ENCODE measurements at places on chromosomes 11 and 22. TPM values are rescaled to one million over a fixed set of nuclear protein-coding genes. Genes with fewer than 3 reads are reported as not detected.

DNA sequence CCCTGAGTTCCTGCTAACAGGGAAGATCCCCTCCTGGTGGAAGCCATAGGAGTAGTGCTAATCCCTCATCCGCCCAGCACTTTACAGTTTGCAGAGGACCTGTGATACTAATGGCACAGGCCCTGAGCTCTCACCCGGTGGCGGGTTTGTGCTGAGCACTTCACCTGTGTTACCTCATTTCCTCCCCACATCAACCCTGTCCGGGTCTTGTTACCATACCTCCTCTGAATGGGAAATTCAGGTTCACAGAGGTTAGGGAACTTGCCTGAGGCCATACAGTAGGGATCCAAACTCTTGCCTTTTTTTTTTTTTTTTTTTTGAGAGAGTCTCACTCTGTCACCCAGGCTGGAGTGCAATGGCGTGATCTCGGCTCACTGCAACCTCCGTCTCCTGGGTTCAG, 25.2 kb downstream of the CAPN1 start:
- DNase-seq = no peak

GRCh38 chr22:33162196-33162595, 104.0 kb upstream of the SYN3 start:
- no peak for DNase-seq

- no peak for DNase-seq
These were observed 14.6 kb downstream of the MS4A18 start for GRCh38 chr11:60739114-60739513.

DNA sequence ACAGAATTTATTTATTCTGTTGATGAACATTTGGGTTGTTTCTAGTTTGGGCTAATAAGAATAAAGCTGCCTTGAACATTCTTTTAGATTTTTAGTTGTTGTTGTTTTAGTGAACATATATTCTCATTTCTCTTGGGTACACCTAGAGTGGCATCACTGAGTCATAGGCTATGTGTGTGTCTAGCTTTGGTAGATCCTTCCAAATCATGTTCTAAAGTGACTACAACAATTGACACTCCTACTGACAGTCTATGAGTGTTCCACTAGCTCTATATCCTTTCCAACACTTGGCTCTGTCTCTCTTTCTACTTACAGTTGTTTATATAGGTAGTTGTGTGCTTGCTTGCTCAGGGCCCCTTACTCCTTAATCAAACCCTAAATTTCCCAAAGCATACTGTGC, 346.0 kb upstream of the NCAM1 start:
- DNase-seq = no peak

GRCh38 chr11:120629407-120630080, 118.0 kb downstream of the GRIK4 start:
- DNase-seq = no peak

- no peak for DNase-seq
These were observed 66.6 kb downstream of the KCNC1 start for GRCh38 chr11:17801166-17801565.

DNA sequence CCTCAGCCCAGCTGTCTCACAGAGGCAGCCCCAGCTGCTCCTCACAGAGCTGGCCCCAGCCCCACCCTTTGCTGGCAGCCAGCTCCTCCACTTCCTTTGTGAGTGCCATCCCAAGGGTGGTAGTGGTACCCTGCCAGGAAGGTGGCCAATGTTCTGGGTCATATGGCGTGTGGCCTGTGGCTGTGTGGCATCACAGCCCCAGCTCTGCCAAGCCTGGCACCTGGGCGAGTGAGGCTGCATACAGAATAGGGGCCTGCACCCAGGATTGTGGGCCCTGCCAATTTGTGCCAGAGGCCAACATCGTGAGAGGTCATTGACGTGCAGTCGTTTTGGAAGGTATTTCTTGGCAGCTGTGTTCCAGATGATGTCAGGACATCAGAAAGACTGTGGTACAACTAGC, 10.7 kb downstream of the TUB start:
- DNase-seq = no peak

GRCh38 chr11:41281131-41281742, 178.2 kb downstream of the LRRC4C start:
- DNase-seq = no peak

- DNase-seq = peak; percentile 75
These were observed 13.6 kb upstream of the CDC42EP1 start for GRCh38 chr22:37546437-37547250.

- DNase-seq = no peak
These were observed 5.5 kb upstream of the P2RY6 start for GRCh38 chr11:73266646-73267020.

DNA sequence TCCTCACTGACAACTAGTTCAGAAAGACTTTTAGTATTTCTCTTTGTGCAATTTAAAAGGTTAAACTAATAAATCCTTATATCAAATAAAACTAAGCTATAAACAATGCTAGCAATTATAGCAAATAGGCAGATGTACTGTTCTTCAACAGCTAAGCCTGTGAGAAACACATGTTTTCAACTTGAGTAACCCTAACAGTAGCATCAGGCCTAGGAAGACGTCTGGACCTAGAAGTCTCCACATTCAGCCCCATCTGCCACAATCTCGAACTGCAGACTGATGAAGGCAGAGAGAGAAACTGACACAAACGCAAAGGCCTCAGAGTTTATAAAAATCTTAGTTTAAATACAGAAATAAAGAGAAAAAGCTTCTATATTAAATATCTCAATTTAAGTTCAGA, 2.5 kb downstream of the ST13 start:
- no peak for DNase-seq

GRCh38 chr11:15864026-15864805, 492.1 kb downstream of the SOX6 start:
- no peak for DNase-seq

DNA sequence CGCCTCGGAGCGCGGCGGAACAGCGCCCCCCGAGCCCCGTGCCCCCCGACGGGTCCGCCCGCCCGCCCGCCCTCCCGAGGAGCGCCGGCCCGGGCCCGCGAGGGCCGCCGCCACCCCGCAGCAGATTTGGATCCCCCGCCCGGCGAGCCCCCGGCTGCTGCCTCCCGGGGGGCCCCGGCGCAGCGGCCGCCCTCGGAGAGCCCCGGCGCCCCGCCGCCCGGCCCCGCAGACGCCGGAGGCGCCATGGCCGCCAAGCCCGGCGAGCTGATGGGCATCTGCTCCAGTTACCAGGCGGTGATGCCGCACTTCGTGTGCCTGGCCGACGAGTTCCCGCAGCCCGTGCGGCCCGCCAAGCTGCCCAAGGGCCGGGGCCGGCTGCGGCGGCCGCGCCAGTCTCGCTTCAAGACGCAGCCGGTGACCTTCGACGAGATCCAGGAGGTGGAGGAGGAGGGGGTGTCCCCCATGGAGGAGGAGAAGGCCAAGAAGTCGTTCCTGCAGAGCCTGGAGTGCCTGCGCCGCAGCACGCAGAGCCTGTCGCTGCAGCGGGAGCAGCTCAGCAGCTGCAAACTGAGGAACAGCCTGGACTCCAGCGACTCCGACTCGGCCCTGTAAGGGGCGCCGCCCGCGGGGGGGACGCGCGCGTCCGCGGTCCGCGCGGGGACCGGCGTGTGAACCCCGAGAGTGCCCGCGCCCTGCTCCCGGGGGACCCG, 380 bp downstream of the C11orf96 start:
- peak; percentile 32 for DNase-seq

GRCh38 chr22:44400763-44401060, 88.0 kb upstream of the SHISAL1 start:
- DNase-seq = no peak

GRCh38 chr11:128179512-128179911, 407.8 kb downstream of the ETS1 start:
- DNase-seq = no peak

- DNase-seq = no peak
These were observed 216.9 kb upstream of the ARHGAP20 start for GRCh38 chr11:110929129-110929528.

DNA sequence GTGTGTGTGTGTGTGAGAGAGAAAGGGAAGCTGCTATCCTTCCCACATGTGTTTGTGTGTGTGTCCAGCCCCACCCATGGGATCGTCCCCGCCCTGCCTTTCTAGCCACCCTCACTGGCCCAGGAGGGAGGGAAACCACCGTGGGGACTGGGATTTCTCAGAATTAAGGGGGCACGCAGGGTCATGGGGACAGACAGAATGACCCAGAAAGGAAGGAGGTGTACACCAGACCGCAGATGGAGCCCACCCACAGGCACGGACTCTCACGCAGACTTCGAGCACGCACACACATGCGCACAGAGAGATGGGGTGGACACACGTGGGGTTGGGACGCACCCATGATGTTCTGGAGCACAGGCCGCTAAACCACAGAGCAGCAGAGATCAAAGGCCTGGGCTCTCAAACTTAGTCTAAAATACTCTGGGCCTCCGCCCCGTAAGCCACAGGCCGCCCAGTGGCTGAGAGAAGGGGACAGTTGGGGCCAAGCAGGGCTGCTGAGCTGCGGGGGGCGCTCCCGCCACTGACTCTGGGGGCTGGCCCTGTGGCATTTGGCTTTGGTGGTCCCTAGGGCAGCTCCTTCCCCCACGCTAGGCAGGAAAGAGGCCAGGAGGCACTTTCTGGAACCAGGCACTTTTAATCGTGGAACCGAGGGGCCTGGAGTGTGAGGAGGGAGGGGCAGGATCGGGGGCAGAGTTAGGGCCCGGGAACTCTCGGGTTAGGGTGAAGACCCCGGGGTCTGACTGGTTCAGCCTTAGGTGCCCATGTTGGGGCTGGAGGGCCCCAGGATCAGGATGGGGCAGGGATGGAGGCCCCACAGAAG, 1.5 kb downstream of the IFITM5 start:
- peak; percentile 67 for DNase-seq

GRCh38 chr22:25039255-25039654, 86.7 kb downstream of the KIAA1671 start:
- no peak for DNase-seq

- DNase-seq = no peak
These were observed 1.3 kb downstream of the TRAF6 start for GRCh38 chr11:36508743-36509142.

DNA sequence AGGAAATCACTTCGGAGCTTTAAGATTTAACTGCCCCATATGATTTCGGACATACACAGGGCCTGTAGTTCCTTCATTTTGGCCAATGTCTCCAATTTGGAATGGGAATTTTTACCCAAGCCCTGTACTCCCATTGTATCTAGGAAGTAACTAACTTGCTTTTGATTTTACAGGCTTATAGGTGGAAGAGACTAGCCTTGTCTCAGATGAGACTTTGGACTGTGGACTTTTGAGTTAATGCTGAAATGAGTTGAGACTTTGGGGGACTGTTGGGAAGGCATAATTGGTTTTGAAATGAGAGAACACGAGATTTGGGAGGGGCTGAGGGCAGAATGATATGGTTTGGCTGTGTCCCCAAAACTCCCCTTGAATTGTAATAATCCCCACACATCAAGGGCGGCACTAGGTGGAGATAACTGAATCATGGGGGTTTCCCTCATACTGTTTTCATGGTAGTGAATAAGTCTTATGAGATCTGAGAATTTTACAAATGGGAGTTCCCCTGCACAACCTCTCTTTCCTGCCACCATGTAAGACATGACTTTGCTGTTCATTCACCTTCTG, 130.5 kb downstream of the LARGE1 start:
- no peak for DNase-seq

DNA sequence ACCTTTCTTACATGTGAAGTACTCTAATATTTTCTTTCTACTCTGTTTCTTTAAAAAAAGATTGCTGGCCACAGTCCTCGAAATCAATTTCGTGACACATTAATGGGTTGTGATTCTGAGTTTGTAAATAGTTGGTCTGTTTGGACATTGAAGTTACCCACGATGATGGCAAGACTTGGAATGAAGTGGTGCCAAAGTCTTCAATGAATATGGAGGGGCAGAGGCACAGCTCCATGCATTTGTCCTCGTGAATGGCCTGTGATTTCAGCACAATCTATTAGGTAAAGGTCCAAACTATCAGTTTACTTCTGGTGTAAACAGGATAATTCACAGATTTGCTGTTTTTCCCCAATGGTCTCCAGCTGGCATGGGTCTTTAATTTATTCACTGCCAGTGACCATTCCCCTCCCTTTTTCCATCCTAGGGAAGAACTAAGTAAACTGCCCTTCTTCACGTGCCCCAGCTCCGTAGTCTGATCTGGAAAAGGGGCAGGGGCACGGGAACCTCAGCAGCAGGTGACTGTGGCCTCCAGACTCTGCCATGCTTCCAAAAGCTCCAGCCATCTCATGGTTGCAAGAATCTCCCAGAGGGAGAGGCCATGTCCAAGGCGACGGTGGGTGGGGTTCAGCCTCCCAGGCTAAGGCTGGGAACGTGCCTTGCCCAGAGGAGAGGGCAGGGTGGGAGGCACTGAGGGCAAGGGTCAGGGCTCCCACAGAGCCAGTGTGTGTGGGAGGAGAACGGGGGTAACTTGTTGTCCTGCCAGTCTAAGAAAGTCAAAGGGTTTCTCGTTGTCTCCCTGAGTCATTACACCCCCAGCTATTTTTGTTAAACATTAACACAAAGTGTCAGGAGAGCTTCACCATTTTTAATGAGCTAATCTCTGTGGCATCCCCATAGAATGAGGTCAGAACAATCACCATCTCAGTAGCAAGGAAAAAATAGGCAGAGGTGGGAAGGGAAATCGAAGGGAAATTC, 16.9 kb upstream of the PEX26 start:
- no peak for DNase-seq

DNA sequence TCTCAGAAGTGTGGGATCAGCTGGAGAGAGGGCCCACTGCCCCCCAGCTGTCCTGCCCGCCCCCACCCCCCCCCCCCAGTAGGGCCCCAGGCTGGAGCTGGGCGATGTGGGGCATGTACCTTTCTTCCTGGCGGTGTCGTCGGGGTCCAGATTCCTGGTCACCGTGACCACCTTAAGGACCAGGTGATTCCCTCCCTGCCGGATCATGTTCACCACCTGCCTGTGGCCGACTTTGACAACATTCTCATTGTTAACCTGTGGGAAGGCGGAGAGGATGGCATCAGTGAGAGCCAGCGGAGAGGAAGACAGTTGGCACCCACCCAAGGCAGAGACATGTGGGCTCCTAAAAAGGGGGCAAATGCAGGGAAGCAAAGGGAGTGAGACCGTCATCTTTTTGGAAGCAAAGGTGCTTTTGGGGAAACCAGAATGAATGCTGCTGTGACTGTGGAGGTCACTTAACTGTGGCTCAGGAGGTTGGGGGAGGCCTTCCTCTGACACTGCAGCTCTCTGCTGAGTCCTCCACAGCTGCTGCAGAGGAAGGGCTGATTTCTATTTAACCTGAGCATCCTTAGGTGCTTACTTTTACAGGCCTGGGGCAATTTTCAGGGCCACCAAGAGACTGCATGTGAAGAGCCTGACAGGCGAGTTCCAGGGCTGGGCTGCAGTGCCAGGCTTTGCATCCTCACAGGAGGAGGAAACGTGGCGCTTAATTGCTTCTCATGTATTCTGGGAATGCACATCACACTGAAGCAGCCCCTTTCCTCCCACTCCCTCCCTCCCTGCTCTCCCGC, 104.5 kb downstream of the CTTN start:
- peak; percentile 11 for DNase-seq

Gene CUL5
- 60.1 TPM for total RNA-seq

Gene EFCAB6
- 0.69 TPM for total RNA-seq

Gene B4GALNT4
- not detected for total RNA-seq

Gene CDPF1
- 8.6 TPM for total RNA-seq

Gene HIC2
- total RNA-seq = 1.8 TPM

Measured in psoas muscle (tissue), 8 donors.